HEK293T (cell line): ENCODE measurements at places on chromosomes 2 and 18.

DNA sequence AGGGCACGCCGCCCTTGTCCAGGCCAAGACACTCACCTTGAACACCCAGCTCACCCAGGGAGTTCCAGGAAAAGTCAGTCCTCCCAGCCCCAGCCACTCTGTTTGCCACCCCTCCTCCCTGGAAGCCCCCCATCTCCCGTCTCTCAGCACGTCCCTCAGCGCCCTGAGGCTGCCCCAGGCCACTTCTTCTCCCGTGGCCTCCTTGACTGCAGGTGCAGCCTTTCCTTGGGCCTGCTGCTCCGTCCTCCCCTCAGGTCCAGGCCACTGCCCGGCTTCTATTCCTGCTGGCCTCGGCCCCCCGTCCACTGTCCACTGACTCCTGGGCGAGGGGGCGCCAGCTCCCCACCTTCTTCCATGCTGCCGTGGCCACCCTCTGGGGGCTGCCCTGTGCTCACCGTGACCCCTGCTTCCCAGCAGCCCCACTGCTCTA lies 239.1 kb downstream of the HDAC4 start:
- DNase-seq = no peak

GRCh38 chr18:3255611-3256165 lies 6.2 kb upstream of the MYL12B start:
- no peak for DNase-seq

- DNase-seq = no peak
Measured at GRCh38 chr2:230898016-230898712, 26.9 kb downstream of the GPR55 start.

DNA sequence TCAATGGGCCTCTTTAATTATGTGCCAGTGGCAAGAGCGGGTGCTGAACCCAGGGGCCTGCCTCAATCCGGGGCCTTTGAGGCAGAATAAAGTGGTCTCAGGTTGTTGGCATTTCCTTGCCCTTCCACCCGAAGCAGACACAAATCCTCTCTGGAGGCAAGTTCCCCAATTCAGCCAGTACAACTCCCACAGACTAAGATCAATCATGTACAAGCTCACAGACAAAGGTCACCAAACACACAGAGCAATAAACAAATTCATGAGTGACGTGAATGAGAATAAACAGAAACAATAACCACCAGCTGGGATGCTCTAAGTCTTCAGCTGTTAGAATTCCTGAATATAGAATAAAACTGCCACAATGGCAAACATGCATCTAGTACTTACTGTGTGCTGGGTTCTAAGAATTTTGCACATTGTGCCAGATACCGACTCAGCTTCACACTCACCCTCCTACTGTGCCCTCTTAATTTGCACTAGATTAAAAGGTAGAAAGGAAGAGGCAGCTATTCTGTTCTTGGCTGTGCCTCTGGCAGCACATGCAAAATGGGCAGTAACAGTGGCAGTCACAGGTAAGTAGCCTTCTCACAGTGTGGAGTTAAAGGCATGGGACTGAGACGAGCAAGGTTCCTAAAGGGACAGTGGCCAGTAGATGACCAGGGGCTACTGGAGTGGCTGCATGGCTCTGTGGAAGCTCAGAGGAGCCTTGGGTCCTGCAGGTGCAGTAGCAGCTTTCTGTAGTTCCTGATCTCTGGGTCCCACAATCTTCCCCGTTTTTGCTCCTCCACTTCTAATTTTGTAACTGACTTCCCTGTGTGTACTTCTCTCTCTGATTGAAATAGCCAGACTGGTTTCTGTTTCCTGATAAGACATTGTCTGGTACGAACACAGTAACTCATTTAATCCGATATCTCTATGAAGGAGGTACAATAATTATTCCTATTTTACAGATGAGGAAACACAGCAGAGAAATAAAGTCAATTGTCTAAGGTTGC lies 34.6 kb upstream of the IL1B start:
- DNase-seq = no peak

DNA sequence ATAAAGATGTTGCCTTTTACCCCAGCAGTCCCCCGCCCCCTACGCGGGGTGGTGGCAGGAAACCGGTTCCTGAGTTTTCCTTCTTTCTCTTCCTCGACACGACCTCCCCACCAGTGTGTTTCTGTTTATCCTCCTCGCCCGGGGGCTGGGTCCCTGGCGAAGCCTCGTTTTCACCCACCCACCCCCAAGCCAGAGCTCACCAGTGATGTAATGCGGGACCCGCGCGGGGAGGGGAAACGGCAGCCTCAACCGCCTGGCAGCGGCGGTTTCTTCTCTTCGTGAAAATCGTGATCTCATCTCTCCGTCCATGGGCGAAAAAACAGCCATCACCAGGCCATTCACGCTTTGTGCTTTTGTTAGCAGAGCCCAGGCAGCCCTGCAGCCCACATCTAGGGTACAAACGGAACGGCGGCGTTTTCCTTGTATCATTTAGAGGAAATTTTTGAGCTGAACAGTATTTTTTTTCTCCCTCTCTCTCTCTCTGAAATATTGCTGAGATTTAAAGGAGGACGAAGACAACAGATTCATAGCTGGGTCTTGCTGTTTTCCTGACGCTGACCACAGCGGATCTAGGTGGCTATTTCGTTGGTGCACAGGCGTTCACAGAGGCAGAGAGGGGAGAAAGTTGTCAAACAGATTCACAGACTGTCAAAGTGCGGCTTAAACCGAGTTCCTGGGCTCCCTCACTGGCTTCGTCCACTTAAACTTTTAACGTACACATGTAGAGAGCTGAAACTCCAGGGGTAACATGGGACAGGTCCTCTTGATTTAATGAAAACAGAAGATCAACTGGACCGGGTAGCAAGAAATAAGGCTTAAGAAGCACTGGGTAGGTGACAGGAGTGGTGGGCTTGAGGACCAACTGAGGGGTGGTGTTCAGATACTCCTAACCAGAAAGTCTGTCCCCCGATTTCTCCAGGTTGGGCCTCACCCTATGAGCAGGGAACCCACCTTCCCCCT lies 21.9 kb upstream of the PAX3 start:
- DNase-seq = no peak

- no peak for DNase-seq
Measured at GRCh38 chr2:231200805-231201474, 2.5 kb downstream of the ARMC9 start.

GRCh38 chr2:193988784-193989183 lies 1668.2 kb upstream of the SLC39A10 start:
- DNase-seq = no peak

DNA sequence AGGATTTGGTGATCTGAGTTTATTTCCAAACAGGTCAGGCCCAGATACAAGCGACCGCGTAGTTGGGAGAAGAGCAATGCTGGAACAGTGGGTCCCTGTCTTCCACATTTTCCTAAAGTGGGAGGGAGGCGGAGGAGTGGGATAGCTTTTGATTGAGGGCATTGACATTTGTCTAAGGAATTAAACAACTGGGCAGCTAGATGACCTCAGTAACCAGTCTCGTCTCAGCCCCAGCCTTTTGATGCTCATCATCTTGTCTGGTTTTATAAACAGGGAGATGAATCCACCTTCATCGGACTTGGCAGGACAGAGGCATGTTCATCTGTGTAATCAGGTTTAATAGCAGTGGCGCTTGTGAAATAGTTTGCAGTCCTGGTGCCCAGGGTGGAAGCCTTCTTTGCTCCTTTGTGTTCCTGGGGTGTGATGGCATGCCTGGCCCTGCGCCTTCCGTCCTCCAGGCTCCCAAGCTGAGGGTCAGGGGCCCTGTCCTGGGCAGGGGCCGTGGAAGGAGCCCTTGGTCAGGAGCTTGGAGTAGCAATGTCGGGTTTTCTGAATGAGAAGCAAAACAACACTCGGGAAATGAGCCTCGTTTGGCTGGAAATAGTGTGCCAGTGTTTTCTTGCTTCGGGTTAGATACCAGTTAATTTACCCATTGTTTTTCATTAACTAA lies 193.8 kb downstream of the FAM210A start:
- DNase-seq = no peak

GRCh38 chr2:153604133-153604532 lies 125.6 kb upstream of the RPRM start:
- no peak for DNase-seq

- no peak for DNase-seq
Measured at GRCh38 chr18:53586923-53587322, 637.5 kb downstream of the MBD2 start.

DNA sequence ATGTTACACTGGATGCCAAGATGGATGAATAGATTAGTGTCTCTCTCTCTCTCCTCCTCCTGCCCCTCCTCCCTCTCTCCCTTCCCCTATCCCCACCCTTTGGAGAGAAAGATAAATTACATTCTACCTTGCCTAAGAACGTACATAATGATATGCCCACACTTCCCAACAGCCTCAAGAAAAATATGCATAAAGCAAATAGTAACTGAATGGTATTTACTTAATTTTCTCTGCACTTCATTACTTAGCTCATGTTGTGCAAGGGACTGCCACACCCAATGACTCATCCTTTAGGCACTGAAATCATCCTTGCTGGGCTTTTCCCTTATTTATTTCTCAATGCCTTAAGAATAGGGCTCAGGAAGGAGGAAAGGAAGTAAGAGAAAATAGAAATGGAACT lies 137.3 kb upstream of the PID1 start:
- no peak for DNase-seq

GRCh38 chr2:37809931-37810570 lies 115.0 kb upstream of the RMDN2 start:
- DNase-seq = no peak

DNA sequence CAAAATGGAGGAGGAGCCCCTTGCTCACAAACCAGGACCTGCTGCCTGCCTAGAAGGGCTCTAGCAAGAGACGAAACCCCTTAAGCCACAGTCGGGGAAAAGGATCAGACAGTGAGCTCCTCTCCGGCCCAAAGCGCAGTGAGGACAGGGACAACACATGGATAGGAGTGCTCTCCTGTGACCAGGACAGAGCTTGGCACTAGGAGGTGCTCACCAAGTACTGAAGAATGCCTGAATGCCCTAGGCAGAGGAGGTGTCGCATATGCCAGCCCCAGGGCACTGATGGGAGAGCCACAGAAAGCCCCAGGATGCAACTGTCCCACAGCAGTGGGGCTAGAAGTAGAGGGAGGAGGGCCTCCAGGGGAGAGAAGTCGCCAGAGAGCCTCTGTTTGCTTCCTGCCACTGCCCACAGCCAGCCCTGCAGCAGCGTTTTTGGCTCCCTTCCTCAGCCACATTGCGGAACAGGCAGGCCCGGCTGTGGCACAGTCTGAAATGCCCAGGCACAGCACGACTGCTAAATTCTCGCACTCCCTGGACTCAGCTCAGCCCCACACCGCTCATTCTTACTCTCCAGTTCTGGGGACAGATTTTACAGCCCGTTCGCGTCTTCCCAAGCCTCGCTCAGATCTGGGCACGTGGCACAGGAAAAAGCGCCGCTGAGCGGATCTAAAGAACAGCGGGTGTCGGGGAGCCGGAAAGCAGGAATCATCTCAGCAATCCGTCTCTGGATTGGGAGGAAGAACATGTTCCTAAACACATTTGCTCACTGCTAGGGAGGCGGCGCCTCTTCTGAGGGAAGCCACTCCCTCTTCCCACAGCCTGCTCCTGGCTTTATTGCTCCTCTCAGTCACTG lies 98.7 kb upstream of the POU3F3 start:
- no peak for DNase-seq

GRCh38 chr18:42028247-42028832 lies 73.3 kb downstream of the PIK3C3 start:
- peak; percentile 21 for DNase-seq

GRCh38 chr2:223101340-223102039 lies 49.5 kb downstream of the KCNE4 start:
- DNase-seq = peak; percentile 52

- DNase-seq = no peak
Measured at GRCh38 chr2:201929281-201930026, 104.2 kb upstream of the FZD7 start.

GRCh38 chr2:190267302-190267701 lies 52.3 kb downstream of the HIBCH start:
- no peak for DNase-seq

DNA sequence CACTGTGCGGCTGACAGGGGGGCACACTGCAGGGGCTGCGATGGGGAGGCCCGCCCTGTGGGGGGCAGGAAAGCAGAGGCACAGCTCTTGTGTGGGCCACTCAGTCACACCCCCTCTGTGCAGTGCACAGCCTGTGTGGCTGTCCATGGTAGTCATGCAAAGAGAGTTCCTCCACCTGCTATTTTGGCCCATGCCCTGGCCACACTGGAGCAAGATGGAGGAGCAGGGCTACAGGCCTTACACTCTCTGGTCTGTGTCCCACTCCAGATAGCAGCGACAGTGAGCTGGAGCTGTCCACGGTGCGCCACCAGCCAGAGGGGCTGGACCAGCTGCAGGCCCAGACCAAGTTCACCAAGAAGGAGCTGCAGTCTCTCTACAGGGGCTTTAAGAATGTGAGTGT lies 28.5 kb upstream of the FAHD2A start:
- no peak for DNase-seq

DNA sequence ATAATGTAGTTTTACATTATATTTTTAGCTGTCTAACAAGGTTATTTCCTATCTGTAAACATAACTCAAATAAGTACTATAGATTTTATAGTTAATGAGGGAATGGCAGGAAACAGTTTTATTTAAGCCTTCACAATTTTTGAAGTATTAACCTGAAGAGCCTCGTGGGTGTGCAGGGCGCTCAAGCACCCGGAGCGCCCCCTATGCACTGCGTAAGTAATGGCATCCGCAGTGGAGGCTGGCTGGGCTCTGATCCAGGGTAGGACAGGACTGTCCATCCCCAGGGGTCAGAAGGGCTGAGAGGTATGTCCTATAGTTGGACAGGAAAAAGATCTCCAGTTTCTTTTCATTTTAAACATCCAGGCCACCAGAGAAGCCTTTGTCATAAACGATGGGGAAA lies 8.2 kb upstream of the GBX2 start:
- DNase-seq = peak; percentile 42

- DNase-seq = no peak
Measured at GRCh38 chr18:23964282-23965238, 50.0 kb upstream of the TTC39C start.

DNA sequence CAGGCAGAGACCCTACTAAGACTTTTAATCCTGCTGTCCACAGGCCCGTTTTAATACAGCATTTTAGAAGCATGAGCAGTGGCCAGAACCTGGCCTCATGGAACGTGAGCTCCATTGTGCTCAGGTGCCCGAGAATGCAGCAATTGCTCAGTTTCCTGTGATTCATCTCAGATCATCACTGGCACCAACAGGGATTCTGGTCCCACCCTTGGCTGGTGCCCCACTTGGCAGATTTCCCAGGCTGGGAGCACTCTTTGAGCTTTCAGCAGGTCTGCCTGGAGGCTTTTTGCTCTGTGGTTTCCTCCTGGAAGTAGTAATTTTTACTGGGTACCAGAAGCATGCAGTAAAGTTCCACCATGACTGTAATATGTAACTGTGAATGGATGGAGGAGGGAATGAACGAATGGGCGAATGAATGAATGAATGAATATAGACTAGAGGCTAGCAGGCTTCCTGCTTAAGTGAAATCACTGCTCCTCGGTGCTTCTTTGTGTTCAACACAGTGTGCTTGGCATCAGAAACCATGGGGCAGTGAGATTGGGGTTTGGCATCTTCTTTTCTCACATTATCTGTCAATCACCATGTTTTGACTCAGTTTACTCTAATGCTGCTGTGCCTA lies 312.9 kb downstream of the PRKCE start:
- DNase-seq = no peak

DNA sequence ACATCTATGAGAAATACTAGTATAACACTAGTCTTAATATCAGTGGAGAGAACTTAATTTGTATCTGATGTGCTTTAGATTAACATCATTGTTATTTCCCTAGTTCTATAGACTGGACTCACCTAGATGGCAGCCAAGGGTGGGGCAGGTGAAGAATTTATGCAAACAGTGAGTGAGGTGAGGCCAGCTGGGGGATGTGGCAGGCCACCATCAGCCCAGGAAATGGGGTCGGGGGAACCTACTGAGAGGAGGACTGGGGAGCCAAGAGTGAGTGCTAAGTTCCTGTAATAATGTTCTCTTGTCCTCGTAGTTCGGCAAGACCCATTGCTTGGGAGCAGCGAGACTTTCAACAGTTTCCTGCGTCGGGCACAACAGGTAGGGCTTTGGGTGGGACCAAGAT lies 2.5 kb downstream of the SNX17 start:
- DNase-seq = no peak
